ENCODE measurements at places on chromosomes 6 and 20.

GRCh38 chr20:58141496-58141895 is 87.0 kb downstream of the ANKRD60 start:
- no peak overlapping the region for H3K4me3 ChIP-seq
- H3K4me1 ChIP-seq: no peaks in the 10 kb centered on the region

GRCh38 chr6:24847402-24847801 is 48.7 kb upstream of the ARMH2 start:
- H3K4me3 ChIP-seq: no peak overlapping the region
- DNase-seq: no peak
- H3K27ac ChIP-seq: peak overlapping the region; percentile 66
- H3K36me3 ChIP-seq: peaks cover 100% of the 10 kb centered on the region

DNA sequence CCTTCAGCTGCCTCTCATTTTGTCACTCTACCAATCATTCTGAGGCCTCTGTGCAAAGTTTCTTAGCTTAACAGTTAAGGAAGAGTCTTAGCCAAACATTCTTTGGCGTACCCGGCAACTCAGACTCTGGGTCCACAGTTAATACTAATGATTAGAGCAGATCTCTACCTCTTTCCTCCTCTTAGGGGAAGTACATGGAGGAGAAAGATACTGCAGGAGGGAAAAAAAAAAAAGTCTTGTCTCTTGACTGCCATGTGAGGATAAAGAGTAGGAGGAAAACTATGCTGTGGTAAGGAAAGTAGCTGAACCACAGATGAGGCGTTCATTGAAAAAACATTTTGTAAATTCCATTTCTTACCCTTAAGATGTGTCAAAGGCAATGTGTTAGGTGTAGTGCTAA is 44.0 kb upstream of the MARCKS start:
- H3K36me3 ChIP-seq: no peaks in the 10 kb centered on the region
- DNase-seq: no peak
- no peak overlapping the region for H3K27ac ChIP-seq
- no peaks in the 10 kb centered on the region for H3K4me1 ChIP-seq

- no peak for DNase-seq
- peaks cover 5% of the 10 kb centered on the region for H3K4me1 ChIP-seq
- H3K36me3 ChIP-seq: no peaks in the 10 kb centered on the region
- no peak overlapping the region for H3K4me3 ChIP-seq
- no peak overlapping the region for H3K27ac ChIP-seq
- no peaks in the 10 kb centered on the region for H3K27me3 ChIP-seq
These were observed 275.9 kb downstream of the FOXC1 start for GRCh38 chr6:1885576-1886011.

- H3K36me3 ChIP-seq: no peaks in the 10 kb centered on the region
- H3K4me3 ChIP-seq: no peak overlapping the region
- DNase-seq: no peak
- H3K27me3 ChIP-seq: no peaks in the 10 kb centered on the region
These were observed 29.6 kb downstream of the PTK7 start for GRCh38 chr6:43105538-43106222.

- no peak for DNase-seq
- no peaks in the 10 kb centered on the region for H3K27me3 ChIP-seq
- H3K27ac ChIP-seq: no peak overlapping the region
- peaks cover 3% of the 10 kb centered on the region for H3K36me3 ChIP-seq
These were observed 625 bp upstream of the ECHDC1 start for GRCh38 chr6:127343809-127344659.

- H3K4me3 ChIP-seq: no peak overlapping the region
- DNase-seq: no peak
- H3K4me1 ChIP-seq: no peaks in the 10 kb centered on the region
These were observed 339.2 kb downstream of the TENT5A start for GRCh38 chr6:81413306-81413705.
